ENCODE measurements at places on chromosomes 4 and X.

DNA sequence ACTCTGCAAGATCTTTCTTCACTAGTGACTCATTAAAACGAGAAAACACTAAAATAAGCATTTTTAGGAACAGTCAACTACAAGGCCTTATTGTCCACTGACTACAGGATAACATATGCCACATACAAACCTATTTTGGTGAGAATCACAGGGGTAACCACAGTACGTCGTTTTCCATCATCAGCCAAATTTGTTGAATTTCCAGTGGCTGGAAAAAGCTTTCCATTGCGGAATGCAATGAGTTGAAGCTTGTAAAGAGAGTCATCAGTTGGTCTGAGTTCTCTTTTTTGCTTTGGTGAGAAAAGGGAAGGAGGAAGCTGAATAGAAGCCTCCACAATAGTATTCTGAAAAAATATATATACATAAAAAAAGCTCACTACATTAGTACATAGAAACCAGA lies 102.4 kb downstream of the ADGRA3 start:
- no peak for DNase-seq

- DNase-seq = no peak
Observed at GRCh38 chr4:126458993-126459392, 1144.2 kb downstream of the FAT4 start.

DNA sequence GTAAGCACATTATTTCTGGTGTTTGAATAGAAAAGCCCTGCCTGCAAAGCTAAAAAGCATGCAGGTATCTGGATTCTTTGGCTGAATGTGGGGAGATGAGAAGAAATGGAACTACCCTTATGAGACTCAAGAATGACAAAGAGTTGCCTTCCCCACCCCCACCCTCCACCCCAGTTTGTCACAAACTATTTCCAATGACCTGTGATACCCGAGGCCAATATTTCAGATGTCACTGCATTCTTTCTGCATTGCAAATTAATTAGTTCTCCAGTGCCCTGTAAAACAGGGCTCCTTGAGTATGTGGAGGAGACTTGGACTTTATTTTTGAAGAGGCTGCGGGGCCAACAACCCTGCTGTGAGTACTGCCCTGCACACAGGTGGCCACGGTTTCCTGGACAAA lies 116.4 kb downstream of the ZNF827 start:
- no peak for DNase-seq

- no peak for DNase-seq
Observed at GRCh38 chrX:9581771-9582385, 117.0 kb downstream of the TBL1X start.

- no peak for DNase-seq
Observed at GRCh38 chr4:34245276-34245675, 1999.0 kb downstream of the ARAP2 start.

DNA sequence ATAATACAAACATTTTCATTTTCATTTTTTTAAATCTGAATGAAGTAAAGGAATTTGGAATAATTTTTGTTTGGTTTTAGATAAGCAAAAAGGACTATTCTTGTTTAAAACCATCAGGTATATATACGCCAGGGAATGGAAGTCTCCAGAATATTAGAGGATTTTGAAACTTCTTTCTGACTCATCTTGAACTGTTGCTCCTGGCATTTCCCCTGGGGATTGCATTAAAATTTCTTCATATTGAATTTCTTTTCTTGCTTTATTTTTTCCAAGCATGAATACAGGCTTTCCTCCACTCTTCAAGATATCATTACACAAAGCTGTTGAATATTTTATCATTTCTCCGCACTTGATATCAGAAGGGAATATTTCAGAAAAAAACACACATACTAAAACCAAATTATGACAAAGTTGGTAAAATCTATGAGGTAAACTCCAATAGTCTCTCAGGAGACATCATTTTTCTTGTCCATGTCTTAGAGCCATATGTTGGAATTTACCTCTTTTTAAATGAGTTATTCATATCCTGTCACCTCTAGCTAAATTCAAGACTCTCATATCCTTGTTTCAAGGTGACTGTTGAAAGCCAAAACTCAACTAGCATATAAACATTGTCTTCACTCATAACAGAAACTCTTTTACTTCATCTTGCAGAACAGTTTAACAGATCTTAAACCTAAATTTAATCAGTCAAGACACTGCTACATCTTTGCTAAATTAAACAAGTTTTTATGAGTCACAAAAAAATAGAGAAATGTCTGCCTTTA lies 20.7 kb upstream of the CSN1S1 start:
- DNase-seq = no peak

DNA sequence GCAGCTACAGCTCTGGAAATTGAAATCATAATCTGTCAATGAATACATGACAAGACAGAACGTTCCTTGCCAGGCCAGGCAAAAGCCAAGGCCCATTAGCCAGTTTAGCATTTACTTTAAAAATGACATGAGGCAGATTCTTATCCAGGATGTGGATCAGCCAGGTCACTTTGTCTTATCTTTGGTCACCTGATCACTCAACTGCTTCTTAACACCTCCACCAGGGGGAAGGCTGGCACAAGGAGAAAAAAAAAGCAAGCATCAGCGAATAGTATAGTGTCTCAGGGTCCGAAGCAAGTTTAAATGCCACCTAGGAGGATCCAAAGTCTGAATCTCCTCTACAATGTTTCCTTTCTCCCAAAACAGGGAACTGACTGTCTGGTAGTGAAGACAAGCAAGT lies 18.8 kb downstream of the ATP1B4 start:
- DNase-seq = peak; percentile 9

- no peak for DNase-seq
Observed at GRCh38 chr4:43651991-43652390, 759.5 kb downstream of the GRXCR1 start.

GRCh38 chrX:103197721-103198306 lies 17.1 kb upstream of the BEX4 start:
- no peak for DNase-seq

GRCh38 chr4:152672206-152673092 lies 7.3 kb downstream of the TMEM154 start:
- DNase-seq = no peak

GRCh38 chr4:151530783-151531182 lies 121.8 kb downstream of the FHIP1A start:
- peak; percentile 6 for DNase-seq

Data from hematopoietic multipotent progenitor cell treated with erythropoietin and hydrocortisone succinate and interleukin-3 and kit ligand, for 8 days (in vitro differentiated cells).